Fibroblast of skin of back (primary cell): ENCODE measurements at places on chromosomes 12 and 14.
A peak's percentile ranks its signal among the peaks of the same experiment; 100 is the strongest.

DNA sequence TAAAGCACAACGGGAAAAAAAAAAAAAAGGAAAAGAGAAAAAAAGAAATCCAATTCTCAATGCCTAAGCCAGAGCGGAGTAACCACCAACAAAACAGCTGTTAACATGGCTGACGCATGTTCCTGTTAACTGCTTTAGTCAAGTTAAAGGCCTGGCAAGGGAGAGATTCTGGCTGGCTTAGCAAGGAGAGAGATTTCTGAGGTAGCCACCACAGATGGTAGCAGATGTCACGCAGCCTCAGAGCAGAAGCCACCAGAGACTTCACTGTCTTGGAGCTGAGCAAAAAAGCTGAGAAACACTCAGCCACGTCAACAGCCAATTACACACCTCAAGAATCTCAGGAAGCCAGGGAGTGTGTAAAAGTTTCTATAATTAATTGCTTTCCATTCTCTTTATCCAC lies 87.1 kb downstream of the TMCC3 start:
- DNase-seq, result no peak

GRCh38 chr14:64878837-64879634 lies 671 bp downstream of the SPTB start:
- no peak for DNase-seq

DNA sequence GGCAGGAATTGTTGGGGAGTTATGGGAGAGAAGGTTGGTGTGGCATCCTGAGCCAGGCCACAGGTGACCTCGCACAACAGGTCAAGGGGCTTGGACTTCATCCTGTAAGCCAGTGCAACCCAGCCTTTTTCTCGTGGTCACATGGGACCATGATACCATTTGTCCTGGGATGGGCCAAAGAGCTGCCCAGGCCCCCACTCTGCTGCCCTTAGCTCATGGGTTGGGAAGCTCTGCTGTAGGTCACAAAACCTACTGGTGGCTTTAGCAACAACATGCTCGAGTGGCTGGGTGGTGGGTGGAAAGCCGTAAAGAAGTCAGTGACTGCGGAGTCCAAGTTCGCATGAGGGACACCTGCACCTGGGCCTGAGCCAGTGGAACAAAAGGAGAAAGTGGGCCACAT lies 4.6 kb downstream of the CLMN start:
- DNase-seq, result no peak

DNA sequence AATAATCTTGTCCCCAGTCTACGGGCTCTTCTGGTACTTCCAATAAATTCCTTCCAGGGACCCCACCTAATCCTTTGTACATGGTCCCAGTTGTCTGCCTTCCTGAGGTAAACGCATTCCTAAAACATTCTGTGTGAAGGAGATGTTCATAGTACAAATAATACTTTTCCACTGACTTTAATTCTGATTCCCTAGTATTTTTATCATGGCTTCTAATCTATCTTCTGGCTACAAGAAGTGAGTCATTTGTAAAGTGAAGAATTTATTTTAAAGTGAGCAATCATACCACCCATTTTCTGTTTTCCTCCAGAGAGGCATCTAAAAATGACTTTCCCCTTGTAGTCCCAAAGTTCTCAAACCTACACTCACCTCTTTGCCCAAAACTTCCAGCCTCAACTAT lies 65.9 kb upstream of the NUDT4 start:
- peak; percentile 42 for DNase-seq

DNA sequence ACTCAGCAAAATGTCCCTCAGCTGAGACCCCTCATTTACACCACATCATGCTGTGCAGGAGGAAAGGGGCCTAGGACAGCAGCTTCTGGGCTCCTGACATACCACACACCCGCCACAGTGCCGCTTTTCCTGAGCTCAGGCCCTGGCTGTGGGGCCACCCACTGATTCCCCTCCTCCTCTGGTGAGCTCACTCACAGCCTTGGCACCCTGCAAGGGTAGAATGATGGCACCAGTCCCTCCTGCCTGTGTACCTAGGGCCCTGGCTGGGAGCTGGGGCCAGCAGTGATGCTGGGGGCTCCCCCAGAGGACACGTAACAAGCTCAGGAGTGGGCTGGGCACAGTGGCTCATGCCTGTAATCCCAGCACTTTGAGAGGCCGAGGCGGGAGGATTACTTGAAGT lies 44.4 kb downstream of the PLEKHD1 start:
- no peak for DNase-seq

GRCh38 chr12:68367116-68367515 lies 35.0 kb upstream of the MDM1 start:
- DNase-seq, result no peak

DNA sequence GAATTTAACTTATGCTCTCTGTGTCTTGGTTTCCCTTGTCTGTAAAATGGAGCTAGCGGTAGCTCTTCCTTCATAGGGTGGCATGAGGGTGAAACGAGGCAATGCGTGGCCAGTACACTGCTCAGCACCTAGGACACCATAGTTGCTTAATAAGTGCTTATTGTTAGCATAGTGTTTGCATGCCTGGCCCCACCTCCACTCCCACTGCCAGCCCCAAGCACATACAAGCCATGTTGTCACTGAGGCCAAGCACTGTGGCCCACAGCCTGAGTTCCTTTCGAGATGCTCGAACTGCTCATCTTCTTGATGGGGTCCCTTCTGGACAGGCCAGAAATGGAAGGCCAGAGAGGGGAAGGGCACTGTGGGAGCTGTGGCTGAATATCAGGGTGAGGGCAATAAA lies 839 bp downstream of the FICD start:
- DNase-seq, result no peak

- DNase-seq, result no peak
These were observed 9.2 kb downstream of the NID2 start for GRCh38 chr14:52059649-52060048.

DNA sequence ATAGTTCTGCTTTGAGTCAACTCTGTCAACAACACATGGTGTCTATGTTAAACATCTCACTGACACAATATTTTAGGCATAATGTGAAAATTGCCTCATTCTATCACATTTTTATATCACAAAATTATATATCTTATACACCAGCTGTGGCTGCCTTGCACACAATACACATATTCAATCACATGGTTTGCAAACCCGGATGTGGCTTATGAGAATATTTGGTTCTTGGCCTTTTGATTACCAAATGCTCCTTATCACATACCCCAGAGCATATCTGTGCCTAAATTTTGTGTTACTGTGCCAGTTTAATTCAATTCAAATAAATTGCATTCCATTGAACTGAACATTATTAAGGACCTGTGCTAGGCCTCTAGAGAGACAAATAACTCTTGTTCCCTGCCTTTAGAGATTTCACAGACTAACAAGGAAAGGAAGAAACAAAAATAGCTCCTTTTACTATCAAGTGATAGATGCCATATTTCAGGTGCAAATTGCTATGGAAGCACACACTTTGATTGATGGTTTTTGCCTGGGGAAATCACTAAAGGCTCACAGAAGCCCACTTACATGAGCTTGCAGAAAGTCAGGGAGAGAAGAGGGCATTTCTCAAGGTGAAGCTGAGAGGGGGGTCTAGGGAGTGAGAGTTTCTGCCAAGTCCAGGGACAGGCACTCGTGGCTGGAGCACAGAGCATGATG lies 63.4 kb downstream of the PPP1R36 start:
- DNase-seq, result no peak

GRCh38 chr12:47312808-47313426 lies 233.2 kb upstream of the AMIGO2 start:
- no peak for DNase-seq

DNA sequence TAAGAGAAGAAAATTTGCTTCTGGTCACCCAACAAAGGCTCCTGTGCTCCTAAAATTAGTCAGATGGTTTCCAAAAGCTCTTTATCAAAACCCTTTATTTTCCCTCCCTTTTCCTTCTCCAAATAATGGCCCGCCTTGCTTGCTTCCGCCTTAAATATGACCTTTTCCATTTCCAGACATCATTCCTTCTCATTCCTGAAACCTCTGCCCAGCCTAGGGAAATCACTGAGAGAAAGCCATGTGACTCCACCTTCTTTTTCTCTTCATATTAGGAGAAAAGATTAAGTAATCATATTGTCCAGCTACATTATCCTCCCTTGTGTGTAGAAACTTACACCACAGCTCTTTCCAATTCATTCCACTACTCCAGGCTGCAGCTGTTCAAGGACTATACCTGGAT lies 75.7 kb upstream of the GPHB5 start:
- no peak for DNase-seq

GRCh38 chr14:92511453-92512238 lies 1.9 kb upstream of the RIN3 start:
- DNase-seq, result peak; percentile 97
